Placental pericyte (primary cell): ENCODE measurements at places on chromosomes 11 and 22. TPM values are rescaled to one million over a fixed set of nuclear protein-coding genes. Genes with fewer than 3 reads are reported as not detected.

PDE2A gene
- 0.44 and 2.9 TPM in 2 replicates for total RNA-seq

MPPED1 gene
- total RNA-seq, result not detected in 2 replicates

CD3D gene
- total RNA-seq, result not detected in 2 replicates

THY1 gene
- total RNA-seq, result 104 and 200 TPM in 2 replicates

DEUP1 gene
- not detected in 2 replicates for total RNA-seq
